ACHN (cell line): ENCODE measurements at places on chromosomes 16 and 17.
A peak's percentile ranks its signal among the peaks of the same experiment; 100 is the strongest.

- DNase-seq = no peak
Observed at GRCh38 chr17:7856011-7856810, 1.1 kb downstream of the NAA38 start.

GRCh38 chr17:73643001-73643851 lies 1.0 kb downstream of the SDK2 start:
- no peak for DNase-seq

- no peak for DNase-seq
Observed at GRCh38 chr17:42761638-42762037, 611 bp downstream of the RAMP2 start.

GRCh38 chr16:35398180-35398579 lies 1938.8 kb downstream of the TP53TG3F start:
- no peak for DNase-seq

DNA sequence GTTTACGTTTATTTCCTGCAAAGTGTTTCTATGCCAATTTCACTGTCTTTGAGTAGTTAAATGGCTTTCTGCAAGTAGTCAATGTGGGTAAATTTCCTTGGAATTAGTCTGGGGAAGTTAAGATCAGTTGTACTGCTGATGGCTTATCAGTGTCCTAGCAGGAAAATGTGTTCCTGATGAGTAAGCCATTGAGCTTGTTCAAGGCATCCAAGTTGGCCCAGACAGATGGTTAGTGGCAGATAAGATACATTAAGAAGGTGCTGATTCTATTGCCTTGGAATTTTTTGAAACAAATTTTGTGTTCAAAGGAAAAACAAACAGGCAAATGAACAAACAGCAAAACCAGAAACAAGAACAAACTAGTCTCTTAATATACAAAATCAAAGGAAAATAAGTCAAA lies 258.4 kb downstream of the MAP2K6 start:
- peak; percentile 4 for DNase-seq

DNA sequence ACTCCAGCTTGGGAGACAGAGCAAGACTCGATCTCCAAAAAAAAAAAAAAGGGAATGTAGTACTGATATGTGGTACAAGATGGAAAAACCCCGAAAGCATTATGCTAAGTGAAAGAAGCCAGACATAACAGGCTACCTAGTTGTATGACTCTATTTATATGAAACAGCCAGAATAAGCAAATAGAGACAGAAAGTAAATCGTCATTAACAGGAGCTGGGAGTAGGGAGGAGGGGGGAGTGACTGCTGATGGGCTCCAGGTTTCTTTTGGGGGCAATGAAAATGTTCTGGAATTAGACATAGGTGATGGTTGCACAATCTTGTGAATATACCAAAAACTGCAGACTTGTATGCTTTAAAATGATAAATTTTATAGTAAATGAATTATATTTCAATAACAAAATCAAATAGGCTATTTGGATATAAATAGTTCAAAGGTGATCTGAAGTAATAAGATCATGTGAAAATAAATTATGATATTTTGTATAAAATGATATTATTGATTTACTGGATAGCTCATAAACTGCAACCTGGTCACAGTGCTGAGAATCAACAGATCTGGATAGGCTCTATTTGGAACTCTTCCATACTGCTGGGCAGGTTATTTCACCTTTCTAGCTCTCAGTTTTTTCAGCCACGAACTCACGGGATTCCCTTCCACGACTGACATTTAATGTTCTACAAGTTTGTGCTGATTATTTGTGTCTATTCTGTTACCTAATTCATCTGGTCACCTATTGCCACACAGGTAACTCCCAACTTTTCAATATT lies 27.1 kb downstream of the ZNF652 start:
- no peak for DNase-seq

- peak; percentile 69 for DNase-seq
Observed at GRCh38 chr16:16144416-16144815, 78.9 kb downstream of the ABCC6 start.

DNA sequence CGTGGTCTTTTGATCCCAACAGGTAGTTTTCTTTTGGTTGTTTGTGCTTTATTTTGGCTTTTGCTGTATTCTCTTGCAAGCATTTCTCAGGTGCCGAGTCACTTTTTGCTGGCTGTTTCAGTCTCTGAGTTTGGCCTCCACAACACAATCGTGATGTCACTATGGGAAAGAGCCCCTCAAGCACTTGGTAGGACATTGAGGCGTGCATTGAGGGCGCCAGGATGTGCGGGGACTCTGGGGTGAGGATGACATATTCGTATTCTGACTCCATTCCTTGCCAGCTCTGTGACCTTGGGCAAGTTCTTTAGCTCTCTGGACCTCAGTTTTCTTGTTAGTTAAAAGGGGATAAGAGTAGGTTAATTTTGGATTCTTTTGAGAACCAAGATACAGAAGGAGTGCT lies 13.0 kb downstream of the KSR1 start:
- no peak for DNase-seq

GRCh38 chr17:73586921-73587602 lies 57.2 kb downstream of the SDK2 start:
- no peak for DNase-seq

GRCh38 chr17:77526728-77527350 lies 386.1 kb downstream of the SEC14L1 start:
- no peak for DNase-seq

DNA sequence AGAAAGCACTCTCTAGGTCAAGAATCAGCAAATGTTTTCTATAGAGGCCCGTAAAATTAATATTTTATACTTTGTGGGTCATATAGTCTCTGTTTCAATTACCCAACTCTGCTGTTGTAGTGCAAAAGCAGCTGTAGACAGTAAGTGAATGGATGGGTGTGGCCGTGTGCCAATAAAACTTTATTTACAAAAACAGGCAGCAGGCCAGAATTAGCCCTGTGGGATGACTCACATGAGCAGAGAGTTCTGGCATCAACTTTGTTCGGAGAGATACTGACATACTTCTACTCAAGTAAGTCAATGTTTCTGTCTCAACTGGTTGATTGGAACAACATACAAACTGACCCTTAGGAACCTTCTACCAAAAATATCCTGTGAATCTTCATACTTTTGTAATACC lies 616.2 kb downstream of the MAF start:
- DNase-seq = no peak

- DNase-seq = no peak
Observed at GRCh38 chr17:6240601-6241000, 170.4 kb downstream of the WSCD1 start.

DNA sequence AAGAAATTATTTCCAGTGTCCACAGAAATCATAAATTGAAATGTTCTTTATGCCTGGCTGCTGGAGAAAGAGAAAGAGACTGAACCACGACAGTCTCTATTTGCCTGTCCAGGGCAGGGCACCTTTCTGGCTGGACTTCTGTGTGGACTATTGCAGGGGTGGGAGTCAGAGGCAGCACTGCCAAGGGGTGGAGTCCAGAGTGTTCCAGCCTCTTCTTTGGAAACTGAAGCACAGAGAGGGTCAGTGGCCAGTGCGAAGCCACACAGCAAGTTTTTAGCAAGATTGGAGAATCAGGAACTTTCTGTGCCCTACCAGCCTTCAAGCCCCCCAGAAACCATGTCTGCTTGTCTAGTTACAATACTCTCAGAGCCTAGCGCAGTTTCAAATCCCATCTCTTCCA lies 15.3 kb downstream of the KCNG4 start:
- DNase-seq = no peak
